ENCODE measurements at places on chromosomes 6 and 20. TPM values are rescaled to one million over a fixed set of nuclear protein-coding genes. Genes with fewer than 3 reads are reported as not detected.

LY6G6C gene
- total RNA-seq = not detected

MED23 gene
- total RNA-seq = 22.0 TPM

COL10A1 gene
- total RNA-seq = not detected

TMEM14B gene
- total RNA-seq = 56.5 TPM

GNMT gene
- total RNA-seq = not detected

BAG2 gene
- 31.7 TPM for total RNA-seq

PCK1 gene
- 1.8 TPM for total RNA-seq

DNA sequence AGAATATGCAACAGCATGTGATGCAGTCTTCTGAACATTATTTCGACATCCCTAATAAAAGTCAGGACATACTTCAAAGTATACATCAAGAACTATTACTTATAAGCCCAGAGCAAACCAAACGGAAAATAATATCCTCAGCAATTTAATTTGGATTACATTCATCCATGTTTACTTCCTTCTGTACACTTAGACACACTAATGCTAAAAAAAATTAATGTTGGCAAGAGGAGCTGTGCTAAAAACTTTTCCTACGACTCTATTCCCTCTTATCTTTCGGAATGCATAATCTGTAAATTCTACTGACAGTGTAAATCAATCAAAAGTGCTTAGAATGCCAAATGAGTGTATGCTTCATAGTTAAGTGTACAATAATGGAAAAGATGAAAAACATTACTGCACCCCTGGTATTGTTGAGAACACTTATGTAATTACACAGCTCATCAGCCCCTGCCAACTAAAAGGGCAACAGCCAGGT is 301.2 kb upstream of the HSF2 start:
- no peaks in the 10 kb centered on the region for H3K4me1 ChIP-seq
- no peak overlapping the region for H3K27ac ChIP-seq
- H3K4me3 ChIP-seq = no peak overlapping the region
- DNase-seq = no peak
- H3K27me3 ChIP-seq = no peaks in the 10 kb centered on the region

DNA sequence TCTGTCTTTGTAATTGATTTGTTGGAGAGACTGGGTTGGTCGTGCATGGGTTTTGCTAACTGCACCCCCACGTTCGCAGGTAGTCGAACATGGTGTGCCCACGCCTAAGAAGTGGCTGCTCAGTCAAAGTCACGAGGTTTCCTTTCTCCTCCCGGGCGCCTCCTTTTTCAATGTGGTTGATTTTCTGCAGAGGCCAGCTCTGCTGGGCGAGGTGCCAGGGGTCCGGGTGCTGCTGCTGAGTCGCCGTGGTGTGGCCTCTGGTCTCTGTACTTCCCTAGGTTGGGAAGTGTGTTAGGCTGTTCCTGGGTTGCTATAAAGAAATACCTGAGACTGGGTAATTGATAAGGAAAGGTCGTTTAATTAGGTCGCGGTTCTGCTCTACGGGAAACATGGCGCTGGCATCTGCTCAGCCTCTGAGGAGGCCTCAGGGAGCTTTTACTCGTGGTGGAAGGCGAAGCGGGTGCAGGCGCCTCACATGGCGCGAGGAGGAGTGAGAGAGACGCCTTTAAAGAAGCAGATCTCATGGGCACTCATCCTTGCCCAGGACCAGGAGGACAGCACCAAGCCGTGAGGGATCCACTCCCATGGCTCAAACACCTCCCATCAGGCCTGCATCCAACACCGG is 14.1 kb downstream of the OSBPL2 start:
- DNase-seq = no peak
- H3K27me3 ChIP-seq = no peaks in the 10 kb centered on the region
- H3K27ac ChIP-seq = no peak overlapping the region
- H3K4me1 ChIP-seq = no peaks in the 10 kb centered on the region
- no peak overlapping the region for H3K4me3 ChIP-seq
- no peaks in the 10 kb centered on the region for H3K36me3 ChIP-seq

DNA sequence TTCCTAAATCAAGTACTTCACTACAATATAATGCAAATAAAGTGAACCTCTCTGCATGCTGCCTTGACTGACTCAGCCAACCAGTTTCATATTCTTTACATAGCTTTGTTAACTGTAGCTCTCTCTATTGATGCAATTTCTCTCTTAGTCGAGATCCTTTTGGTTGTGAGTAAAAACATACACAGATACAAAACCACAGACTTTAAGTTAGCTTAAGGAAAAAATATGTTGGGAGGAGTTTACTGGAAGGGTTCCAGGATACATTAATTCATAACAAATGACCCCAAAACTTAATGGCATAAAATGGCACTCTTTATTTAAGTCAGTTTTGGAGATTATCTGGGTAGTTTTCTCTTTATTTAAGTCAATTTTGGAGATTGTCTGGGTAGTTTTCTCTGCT is 15.7 kb downstream of the HTR1E start:
- H3K4me1 ChIP-seq = no peaks in the 10 kb centered on the region
- no peaks in the 10 kb centered on the region for H3K27me3 ChIP-seq
- H3K4me3 ChIP-seq = no peak overlapping the region
- no peak overlapping the region for H3K27ac ChIP-seq
- DNase-seq = no peak

DNA sequence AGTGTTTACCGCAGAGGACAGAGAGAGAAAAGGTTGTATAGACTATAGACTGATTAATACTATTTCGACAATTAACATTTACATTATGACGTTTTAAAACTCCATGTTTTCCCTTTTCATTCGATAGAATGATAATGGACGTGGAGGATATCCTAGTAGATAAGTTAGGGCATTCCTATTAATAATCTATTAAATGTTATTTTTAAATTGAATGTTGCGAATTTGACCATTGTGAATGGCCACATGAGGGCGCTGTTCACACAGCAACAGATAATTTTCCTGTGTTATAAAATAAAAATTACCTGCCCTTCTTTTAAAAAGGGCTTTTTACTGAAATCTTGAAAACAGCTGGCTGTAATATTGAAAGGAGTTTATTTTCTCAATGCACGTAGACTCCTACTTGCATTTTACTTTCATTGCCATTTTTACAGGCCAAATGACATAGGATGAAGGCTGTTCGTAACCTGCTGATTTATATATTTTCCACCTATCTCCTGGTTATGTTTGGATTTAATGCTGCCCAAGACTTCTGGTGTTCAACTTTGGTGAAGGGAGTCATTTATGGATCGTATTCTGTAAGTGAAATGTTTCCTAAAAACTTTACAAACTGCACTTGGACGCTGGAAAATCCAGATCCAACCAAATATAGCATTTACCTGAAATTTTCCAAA is 3.3 kb downstream of the ADGRB3 start:
- H3K36me3 ChIP-seq = no peaks in the 10 kb centered on the region
- H3K27ac ChIP-seq = no peak overlapping the region
- no peaks in the 10 kb centered on the region for H3K4me1 ChIP-seq
- H3K27me3 ChIP-seq = no peaks in the 10 kb centered on the region

- H3K4me1 ChIP-seq = no peaks in the 10 kb centered on the region
- H3K27ac ChIP-seq = peak overlapping the region; percentile 68
- DNase-seq = no peak
- peaks cover 62% of the 10 kb centered on the region for H3K27me3 ChIP-seq
- no peaks in the 10 kb centered on the region for H3K36me3 ChIP-seq
These were observed 571 bp upstream of the FOXC1 start for GRCh38 chr6:1609041-1609647.

DNA sequence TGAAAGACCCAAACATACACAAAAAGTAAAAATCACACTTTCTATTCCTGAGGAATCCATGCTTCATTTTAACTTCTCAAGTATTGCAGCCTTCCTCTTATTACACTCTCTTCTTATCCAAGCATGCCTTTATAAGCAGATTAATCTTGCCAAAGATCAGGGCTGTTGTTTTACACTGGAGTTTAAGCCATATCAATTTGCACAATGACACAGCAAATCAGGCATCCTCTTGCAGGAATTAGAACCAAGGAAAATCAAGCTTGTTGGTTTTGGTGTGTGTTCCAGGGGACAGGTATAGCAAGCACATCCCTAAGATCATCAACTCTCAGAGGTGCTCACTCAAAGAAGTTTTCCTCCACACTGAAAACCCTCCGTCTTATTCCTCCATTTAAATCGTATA is 69.5 kb downstream of the CYP39A1 start:
- DNase-seq = no peak
- H3K4me3 ChIP-seq = no peak overlapping the region
- H3K27ac ChIP-seq = no peak overlapping the region
- H3K27me3 ChIP-seq = no peaks in the 10 kb centered on the region

DNA sequence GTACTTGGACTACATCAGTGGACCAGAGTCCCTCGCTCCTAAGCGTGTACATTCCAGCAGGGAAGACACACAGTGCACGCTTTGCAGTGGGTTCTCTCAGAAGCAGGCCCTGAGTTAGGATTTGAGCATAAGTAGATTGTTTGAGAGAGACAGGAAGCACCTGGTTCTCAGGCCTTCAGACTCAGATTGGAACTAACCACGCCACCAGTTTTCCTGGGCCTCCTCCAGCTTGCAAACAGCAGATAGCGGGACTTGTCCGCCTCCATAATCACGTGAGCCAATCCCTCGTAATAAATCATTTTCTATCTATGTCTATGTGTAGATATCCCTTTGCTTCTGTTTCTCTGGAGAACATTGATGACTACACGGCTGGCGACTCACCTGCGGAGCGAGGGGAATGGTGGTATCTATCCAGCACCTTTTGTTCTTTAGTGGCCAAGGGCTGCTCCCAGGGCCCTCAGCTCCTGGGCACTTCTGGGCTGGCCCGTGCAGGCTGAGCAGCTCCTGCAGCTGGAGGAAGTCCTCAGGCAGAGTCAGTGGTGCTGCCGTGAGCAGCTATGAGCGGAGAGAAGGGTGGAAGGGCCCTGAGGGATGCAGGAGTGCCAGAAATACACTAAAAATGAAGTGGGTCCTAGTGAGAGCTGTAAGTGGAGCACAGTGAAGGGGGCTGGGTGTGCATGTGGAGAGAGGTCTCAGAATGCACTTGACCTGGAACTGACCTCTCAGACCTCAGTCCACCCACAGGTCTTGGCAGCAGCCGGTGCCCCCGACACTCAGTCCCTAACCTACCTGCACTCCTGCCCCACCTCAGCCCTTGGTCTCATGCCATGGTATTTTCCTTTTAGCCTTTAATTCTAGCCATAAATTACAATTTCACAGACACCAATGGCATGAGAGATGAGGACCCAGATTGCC is 76.9 kb downstream of the STK35 start:
- no peaks in the 10 kb centered on the region for H3K4me1 ChIP-seq
- no peaks in the 10 kb centered on the region for H3K27me3 ChIP-seq
- H3K27ac ChIP-seq = no peak overlapping the region
- H3K36me3 ChIP-seq = no peaks in the 10 kb centered on the region
- peak; percentile 46 for DNase-seq

- H3K27ac ChIP-seq = no peak overlapping the region
- H3K4me1 ChIP-seq = no peaks in the 10 kb centered on the region
- no peak for DNase-seq
- no peaks in the 10 kb centered on the region for H3K27me3 ChIP-seq
- H3K4me3 ChIP-seq = no peak overlapping the region
- H3K36me3 ChIP-seq = no peaks in the 10 kb centered on the region
These were observed 24.6 kb downstream of the SLCO4A1 start for GRCh38 chr20:62666736-62667529.

GRCh38 chr6:142735204-142735603 is 209.8 kb downstream of the HIVEP2 start:
- H3K36me3 ChIP-seq = no peaks in the 10 kb centered on the region
- H3K4me3 ChIP-seq = no peak overlapping the region
- no peak overlapping the region for H3K27ac ChIP-seq
- DNase-seq = no peak
- H3K4me1 ChIP-seq = no peaks in the 10 kb centered on the region

DNA sequence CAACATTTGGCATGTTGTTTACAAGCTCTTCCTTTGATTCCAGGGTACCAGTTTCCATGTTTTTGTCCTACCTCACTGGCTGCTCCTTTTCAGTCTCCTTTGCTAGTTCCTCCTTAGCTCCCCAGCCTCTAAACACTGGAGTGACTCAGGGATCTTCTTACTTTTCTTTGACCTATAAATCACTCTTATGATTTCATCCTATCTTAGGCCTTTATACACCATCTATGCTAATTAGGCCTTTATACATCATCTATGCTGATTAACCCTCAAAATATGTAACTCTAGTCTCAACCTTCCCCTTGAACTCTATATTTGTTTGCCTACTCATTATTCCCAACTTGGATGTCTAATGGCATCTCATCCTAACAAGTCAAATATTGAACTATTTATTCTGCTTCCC is 9.5 kb downstream of the TMEM30A start:
- no peaks in the 10 kb centered on the region for H3K27me3 ChIP-seq
- H3K27ac ChIP-seq = no peak overlapping the region
- H3K36me3 ChIP-seq = no peaks in the 10 kb centered on the region
- no peaks in the 10 kb centered on the region for H3K4me1 ChIP-seq

DNA sequence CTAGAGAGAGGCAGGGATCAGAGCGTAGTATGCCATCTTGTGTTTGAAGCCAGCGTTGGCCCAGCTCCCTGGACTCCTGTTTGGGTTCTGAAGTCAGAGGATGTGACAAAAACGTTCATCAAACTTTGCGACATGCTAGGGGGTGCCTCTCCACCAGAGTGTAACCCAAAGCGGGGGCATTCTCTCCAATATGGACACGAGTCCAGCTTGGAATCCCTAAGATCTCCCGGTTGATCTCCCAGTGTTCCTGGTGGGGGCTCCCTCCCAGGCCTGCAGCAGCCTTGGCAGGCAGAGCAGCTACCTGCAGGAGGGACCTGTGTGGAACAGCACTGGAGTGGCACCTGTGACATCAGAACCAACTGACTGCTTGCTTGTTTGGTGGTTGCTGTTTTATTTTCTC is 218.8 kb upstream of the ECI2 start:
- DNase-seq = no peak
- no peaks in the 10 kb centered on the region for H3K27me3 ChIP-seq
- H3K4me1 ChIP-seq = no peaks in the 10 kb centered on the region
- no peaks in the 10 kb centered on the region for H3K36me3 ChIP-seq

DNA sequence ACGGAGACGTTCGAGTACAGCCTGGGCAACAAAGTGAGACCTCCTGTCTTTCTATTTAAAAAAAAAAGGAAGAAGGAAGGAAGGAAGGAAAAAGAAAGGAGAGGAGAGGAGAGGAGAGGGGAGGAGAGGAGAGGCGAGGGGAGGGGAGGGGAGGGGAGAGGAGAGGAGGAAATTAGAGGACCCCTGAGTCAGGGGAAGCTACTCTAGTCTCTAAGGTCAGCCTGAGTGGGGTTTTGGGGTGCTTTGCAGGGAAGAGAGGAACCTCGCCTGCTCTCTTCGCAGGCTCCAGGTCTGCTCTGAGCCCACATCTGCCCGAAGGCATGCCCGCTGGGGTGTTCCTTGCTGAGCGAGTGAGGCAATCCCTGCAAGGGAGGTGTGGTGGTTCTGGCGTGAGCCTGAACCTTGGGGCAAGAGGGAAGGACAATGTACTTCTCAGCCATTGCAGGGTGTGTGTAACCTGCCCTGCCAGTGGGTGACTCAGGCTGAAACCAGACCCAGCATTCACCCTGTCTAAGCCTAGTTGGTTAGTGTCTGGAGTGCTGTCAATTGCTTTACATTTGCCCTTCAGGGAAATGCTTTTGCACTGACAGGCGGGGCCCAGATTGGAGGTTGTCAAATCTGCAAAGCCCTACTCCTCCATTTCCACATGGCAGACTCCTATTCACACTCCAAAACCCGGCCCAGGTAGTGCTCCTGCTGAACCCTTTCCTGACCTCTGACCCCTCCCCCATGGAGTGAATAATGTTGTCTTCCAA is 15.3 kb upstream of the MMP9 start:
- no peak overlapping the region for H3K27ac ChIP-seq
- H3K4me1 ChIP-seq = no peaks in the 10 kb centered on the region
- no peak for DNase-seq

GRCh38 chr6:24520929-24521546 is 26.3 kb downstream of the ALDH5A1 start:
- H3K27me3 ChIP-seq = no peaks in the 10 kb centered on the region
- DNase-seq = no peak
- H3K4me1 ChIP-seq = no peaks in the 10 kb centered on the region
- H3K4me3 ChIP-seq = no peak overlapping the region
- H3K27ac ChIP-seq = no peak overlapping the region
